ENCODE measurements at places on chromosomes 13 and 19. TPM values are rescaled to one million over a fixed set of nuclear protein-coding genes. Genes with fewer than 3 reads are reported as not detected.

- DNase-seq = no peak
- peaks cover 65% of the 10 kb centered on the region for H3K36me3 ChIP-seq
- H3K27ac ChIP-seq = peak overlapping the region; percentile 92
- H3K4me3 ChIP-seq = peak overlapping the region; percentile 99
- H3K4me1 ChIP-seq = peaks cover 24% of the 10 kb centered on the region
These were observed 4.7 kb downstream of the SLC1A5 start for GRCh38 chr19:46783670-46784069.

DNA sequence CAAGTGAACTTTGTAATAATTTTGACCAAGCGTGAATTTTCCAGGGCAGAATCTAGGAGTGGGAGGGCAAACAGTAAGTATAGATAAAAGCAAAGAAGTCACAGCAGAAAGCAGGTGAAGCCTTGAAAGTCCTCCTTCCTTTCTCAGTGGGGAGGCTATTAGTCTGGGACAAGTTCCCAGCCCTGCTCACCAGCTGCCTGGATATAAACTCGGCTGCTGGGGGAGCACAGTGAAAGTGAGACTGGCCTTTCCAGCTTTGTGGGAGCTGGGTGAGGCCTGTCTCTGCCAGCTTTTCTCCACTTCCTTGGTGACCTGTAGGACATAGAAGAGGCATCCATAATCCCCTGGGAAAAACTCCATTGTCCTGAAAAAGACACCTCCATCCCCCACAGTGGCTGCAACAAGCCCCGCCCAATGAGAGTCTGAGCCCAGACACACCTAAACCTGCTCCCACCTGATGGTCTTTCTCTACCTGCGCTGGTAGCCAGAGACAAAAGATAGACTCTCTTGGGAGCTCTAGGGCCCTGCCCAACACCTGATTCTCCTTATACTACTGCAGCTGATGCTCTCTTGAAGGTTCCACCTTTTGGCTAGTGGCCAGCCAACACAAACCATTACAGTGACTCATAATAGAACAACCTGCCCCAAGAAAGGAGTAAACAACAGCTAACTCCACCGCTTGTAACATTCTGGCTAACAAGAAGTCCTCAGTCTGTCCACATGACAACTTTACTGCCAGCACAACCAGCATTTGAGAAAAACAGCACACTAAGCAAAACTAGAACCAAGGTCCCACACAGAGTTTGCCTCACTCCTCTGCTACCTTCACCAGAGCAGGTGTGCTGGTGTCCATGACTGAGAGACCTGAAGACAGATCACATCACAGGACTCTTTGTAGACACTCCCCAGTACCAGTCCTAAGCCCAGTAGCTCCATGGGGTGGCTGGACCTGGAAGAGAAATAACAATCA, 252.2 kb upstream of the SLITRK6 start:
- H3K27me3 ChIP-seq = no peaks in the 10 kb centered on the region
- no peaks in the 10 kb centered on the region for H3K4me1 ChIP-seq
- DNase-seq = no peak
- no peak overlapping the region for H3K27ac ChIP-seq
- H3K4me3 ChIP-seq = no peak overlapping the region

GRCh38 chr13:88196106-88196505, 524.9 kb downstream of the SLITRK5 start:
- no peaks in the 10 kb centered on the region for H3K36me3 ChIP-seq
- no peak overlapping the region for H3K4me3 ChIP-seq
- no peaks in the 10 kb centered on the region for H3K27me3 ChIP-seq
- no peak overlapping the region for H3K27ac ChIP-seq
- peak; percentile 23 for DNase-seq
- H3K4me1 ChIP-seq = no peaks in the 10 kb centered on the region

GRCh38 chr13:27495551-27495950, 45.2 kb upstream of the MTIF3 start:
- H3K27ac ChIP-seq = no peak overlapping the region
- no peaks in the 10 kb centered on the region for H3K4me1 ChIP-seq
- no peak for DNase-seq
- no peaks in the 10 kb centered on the region for H3K27me3 ChIP-seq
- H3K36me3 ChIP-seq = no peaks in the 10 kb centered on the region

DNA sequence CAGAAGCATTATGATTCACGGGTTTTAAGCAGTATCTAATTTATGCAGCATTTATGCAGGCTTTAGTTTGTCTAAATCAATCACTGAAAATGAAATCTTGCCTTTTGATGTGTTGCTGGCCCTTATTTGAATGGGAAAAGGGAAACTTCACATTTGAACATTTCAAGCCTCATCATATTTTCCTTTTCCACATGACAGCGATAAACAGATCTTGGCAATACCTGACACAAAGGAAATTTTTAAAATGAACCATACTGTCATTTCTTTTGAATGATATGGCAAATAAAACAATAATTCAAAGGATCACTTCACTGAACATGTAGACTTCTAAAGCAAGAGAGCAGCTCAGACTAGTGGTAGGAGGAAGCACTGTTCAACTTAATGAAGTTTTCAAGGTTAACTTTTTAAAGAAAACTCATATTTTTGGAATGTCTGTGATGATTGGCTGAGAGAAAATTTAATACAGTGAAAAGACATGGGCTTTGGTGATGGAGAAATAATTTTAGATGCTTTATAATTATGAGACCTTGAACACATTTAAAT, 198.1 kb downstream of the OXGR1 start:
- H3K36me3 ChIP-seq = no peaks in the 10 kb centered on the region
- H3K27me3 ChIP-seq = peaks cover under 1% of the 10 kb centered on the region

- H3K4me1 ChIP-seq = no peaks in the 10 kb centered on the region
- no peaks in the 10 kb centered on the region for H3K36me3 ChIP-seq
- no peaks in the 10 kb centered on the region for H3K27me3 ChIP-seq
- no peak for DNase-seq
- H3K27ac ChIP-seq = no peak overlapping the region
- H3K4me3 ChIP-seq = no peak overlapping the region
These were observed 612.7 kb downstream of the SLITRK6 start for GRCh38 chr13:85186356-85187045.

- DNase-seq = peak; percentile 65
- no peak overlapping the region for H3K4me3 ChIP-seq
- H3K27me3 ChIP-seq = no peaks in the 10 kb centered on the region
- H3K27ac ChIP-seq = no peak overlapping the region
- no peaks in the 10 kb centered on the region for H3K36me3 ChIP-seq
These were observed 33.2 kb downstream of the RASA3 start for GRCh38 chr13:114099191-114099590.

GRCh38 chr13:105920370-105920769, 615.1 kb downstream of the EFNB2 start:
- no peak overlapping the region for H3K4me3 ChIP-seq
- no peaks in the 10 kb centered on the region for H3K4me1 ChIP-seq
- DNase-seq = no peak
- H3K27ac ChIP-seq = no peak overlapping the region
- no peaks in the 10 kb centered on the region for H3K27me3 ChIP-seq
- no peaks in the 10 kb centered on the region for H3K36me3 ChIP-seq

GRCh38 chr19:6450166-6450565, 9.4 kb downstream of the SLC25A23 start:
- H3K27me3 ChIP-seq = no peaks in the 10 kb centered on the region
- no peaks in the 10 kb centered on the region for H3K4me1 ChIP-seq
- H3K36me3 ChIP-seq = peaks cover 14% of the 10 kb centered on the region
- H3K4me3 ChIP-seq = no peak overlapping the region
- no peak for DNase-seq

DNA sequence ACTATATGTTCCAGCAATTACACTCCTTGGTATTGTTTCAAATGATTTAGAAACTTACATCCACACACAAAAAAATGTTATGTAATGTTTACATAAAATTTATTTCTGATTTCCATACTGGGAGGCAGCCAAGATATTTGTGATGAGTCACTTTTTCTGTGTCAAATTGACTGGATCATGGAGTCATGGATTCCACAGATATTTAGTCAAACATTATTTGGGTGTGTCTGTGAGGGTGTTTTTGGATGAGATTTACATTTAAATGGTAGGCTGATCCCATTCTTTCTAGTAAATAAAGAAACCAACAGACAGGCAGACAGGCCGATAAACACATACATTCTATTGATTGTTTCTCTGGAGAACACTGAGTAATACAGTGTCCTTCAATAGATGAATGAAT, 562.8 kb downstream of the SLITRK6 start:
- no peak overlapping the region for H3K4me3 ChIP-seq
- H3K27me3 ChIP-seq = no peaks in the 10 kb centered on the region
- no peaks in the 10 kb centered on the region for H3K36me3 ChIP-seq
- H3K4me1 ChIP-seq = peaks cover 6% of the 10 kb centered on the region

Gene HIPK4
- total RNA-seq = 0.15 TPM

Gene CYP4F11
- total RNA-seq = 0.13 TPM

Gene ZNF71
- 13.7 TPM for total RNA-seq

Data from A673 (cell line).